AG09319 (cell line): ENCODE measurements at places on chromosomes 4 and X.

DNA sequence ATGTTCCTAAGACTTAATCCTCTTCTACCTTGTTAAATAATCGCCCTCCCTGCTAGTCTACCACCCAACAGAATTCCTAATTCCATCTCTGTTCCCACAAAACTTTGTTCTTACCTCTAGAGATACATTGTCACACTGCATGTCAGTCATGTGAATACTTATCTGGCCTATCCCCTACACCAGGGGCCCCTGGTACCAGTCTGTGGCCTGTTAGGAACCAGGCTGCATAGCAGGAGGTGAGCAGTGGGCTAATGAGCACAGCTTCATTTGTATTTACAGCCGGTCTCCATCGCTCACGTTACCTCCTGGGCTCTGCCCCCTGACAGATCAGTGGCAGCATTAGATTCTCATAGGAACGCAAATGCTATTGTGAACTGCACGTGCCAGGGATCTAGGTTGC is 73.9 kb downstream of the APBB2 start:
- no peak for DNase-seq

- DNase-seq: no peak
These were observed 161.6 kb upstream of the TLL1 start for GRCh38 chr4:165711436-165711835.

GRCh38 chr4:159177265-159178150 is 74.6 kb downstream of the RAPGEF2 start:
- DNase-seq: no peak

- no peak for DNase-seq
These were observed 35.2 kb upstream of the PHEX start for GRCh38 chrX:21996872-21997455.

DNA sequence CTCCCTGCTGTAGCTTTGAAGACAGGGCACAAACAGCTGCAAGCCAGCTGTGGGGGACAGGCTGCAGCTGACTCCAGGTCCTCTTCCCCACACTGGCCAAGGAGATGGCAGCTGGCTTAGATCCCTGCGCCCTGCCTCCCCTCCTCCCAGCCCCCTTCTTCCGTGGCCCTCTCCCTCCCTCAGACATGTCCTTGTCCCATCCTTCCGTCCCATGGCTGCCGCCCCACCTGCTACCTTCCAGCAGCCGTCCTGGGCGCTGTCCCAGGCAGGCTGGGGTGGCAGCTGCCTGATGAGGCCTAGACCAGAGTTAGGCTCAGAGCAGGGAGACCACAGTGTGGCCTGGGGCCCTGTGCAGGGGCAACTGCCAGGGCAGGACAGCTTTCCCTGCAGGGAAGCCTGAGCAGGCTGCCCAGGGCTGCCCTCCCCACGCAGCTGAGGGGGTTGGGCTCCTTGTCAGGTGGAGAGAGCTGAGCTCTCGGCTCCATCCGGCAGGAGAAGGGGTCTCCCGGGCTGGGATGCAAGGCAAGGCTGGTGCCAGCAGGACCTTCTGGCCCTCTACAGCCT is 3.3 kb upstream of the BGN start:
- no peak for DNase-seq

DNA sequence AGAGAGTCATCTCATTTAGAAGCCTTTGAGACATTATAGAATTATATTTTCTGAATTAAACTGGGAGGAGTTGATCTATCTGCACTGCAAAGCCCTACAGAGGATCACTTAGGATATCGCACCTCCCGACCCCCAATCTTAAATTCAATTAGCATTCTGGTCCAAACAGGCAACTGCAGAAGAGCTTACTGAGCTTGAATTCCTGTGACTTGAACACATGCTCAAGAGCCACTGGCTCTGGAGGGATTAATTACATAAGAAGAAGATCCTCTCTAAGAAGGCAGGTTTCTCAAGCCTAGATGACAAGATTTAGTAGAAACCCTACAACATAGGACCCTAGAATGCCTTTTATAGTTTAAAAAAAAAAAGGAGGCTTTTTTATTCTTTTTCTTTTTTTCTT is 548.9 kb downstream of the ARAP2 start:
- no peak for DNase-seq

- no peak for DNase-seq
These were observed 3.1 kb downstream of the JADE1 start for GRCh38 chr4:128812442-128813235.

DNA sequence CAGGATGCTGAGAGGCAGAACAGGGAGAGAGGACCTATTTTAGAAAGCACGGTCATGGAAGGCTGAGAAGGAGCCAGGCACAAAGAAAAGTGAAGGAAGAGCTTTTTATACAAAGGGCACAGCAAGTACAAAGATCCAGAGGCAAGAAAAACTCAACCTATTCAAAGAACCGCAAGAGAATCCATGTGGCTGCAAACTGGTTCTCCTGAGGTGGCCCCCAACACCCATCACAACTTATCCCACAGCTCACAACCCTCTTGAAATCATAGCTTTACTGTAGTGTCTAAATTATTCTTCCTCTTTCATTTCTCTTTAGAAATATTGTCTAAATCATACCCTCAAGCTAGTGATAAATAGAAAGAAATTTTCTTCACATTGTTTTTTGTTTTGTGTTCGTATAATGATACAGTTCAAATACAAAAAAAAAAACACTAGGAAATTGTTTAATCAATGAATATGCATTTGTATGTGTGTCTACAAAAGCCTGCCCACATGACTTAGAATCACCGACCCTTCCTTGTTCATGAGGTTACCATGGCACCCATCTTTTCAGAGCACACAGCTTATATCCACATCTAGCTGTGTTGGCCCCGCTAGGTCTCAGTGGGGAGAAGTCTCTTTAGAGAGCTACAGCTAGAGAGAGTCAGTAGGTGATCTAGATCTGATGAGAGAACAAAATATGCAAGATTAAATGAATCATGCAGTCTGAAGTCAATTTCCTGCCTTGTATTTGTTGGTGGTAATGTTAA is 126.9 kb upstream of the DCLK2 start:
- no peak for DNase-seq

DNA sequence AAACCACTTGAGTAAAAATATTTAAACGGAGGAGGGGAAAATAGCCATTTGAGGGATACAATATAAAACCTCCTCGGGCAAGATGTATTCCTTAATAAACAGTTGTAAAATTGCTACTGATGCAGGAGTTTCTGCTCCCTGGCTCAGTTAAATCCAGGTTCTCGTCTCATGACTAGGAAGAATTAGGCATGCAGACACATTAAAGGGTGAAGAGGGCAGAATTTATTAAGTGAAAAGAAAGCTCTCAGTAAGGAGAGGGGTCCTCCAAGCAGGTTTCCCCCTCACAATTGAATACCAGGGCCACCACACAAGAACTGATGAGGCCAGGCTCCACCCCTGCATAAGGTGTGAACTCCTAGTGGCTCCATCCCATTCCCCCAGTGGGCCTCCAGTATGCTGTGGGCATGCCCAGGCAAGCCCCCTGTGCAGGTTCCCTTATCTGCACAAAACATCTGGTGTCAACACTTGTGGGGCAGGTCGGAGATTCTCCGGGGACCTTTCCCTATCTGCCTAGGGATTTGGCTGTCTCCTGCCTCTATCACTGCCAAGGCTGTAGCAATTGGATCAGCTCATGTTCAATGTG is 80.4 kb downstream of the HS6ST2 start:
- DNase-seq: no peak

DNA sequence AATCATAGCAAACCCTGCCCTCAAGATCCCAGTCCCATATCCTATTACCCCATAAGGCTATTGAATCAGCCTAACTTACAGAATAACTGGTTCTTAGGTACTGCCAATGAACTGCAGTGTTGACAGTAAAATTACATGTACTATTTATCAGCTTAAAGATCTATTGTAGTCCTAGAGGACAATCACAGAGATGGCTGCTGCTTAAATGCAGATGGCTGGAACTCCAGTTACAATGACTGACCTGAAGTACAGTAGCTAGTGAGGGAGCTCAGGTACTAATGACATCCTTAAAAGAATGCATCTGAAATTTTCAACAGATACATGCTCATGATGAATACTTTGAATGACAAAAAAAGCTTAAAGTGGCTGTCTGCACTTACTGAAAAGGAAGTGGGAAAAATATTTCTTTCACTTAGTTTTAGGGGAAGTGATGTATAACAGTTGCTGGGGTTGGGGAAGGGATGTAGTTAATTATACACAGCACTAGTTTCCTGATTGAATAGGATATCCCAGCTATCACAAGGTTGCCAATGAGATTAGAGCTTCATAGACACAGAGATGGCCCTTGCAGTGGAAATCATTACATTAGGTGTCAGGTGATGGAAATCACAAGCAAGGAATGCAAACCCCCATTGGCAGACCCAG is 42.0 kb downstream of the USP26 start:
- DNase-seq: no peak

- DNase-seq: peak; percentile 39
These were observed 33.7 kb downstream of the AMMECR1 start for GRCh38 chrX:110284159-110284558.

DNA sequence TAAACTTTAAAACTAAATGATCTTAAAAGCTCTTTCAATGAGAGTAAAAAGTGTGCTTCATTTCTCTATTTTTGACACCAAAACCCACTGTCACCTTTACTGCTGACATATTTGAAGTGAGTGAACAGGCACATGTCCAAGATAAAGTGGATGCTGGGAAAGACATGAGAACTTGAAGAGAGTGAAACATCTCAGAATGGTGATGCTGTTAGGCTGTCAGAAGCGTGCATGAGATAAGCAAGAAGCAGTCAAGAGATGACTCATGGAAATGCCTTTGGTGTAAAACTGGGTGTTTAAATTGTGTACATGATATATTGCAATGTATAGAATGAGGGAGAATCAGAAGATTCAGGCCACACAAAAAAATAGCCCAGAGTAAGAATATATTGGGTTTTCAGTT is 21.8 kb upstream of the GBA3 start:
- DNase-seq: no peak

DNA sequence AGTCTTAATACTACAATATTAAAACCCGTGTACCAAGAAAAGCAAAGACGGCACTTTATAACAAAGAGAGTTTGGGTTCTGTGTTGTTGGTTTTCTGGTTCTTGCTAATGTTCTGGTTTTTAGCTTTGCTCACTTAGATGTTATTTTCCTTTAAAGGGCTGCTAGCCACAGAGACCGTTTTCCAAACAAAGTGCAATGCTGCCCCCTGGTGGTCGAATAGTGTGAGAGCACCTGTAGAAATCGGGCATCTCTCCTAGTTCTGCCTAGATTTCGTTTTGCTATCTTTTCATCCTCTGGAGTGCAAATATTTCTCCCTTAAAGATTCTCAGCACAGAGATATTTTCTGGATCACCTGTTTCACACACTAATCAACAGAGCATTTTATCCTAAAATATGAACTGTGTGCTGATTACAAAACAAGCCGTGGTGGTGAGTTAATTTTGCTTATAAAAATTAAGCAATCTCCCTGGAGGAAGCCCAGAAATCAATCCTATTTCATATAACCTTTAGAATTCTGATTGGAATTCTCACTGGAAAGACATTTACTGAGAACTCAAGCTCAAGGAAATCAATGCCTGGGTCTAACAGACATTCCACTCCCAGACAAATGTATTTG is 334.5 kb upstream of the NOCT start:
- peak; percentile 56 for DNase-seq

DNA sequence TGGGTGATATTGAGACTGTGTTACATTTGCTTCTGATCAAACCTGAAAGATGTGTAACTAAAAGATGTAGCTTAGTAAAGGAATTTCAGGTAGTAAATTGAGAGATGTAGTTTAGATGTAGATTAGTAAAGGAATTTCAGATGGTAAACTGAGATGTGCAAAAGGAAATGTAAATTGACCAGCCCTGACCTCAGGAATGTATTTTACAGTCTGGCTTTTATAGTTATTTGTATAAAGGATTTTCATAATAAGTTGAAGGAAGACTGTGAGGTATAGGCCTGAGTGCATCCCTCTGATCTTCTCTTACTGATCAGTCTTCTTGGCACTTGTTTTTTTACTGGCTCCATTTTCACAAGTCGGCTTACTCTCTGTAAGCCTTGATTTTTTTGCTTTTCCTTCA is 3.2 kb downstream of the KLHL2 start:
- DNase-seq: no peak

DNA sequence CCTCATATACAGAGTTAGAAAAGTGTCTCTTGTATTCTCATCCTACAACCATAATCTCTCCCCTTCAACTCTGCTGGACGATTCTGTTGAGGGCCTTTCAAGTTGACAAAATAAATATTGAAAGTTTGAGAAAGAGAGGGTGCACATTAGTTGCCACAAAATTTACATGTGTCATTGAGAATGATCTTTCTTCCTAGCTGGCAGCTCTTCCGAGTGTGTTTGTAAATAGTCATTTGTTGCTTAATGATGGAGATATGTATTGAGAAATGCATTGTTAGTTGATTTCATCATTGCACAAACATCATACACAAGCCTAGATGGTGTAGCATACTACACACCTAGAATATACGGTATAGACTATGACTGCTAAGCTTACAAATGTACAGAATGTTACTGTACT is 632.8 kb upstream of the AMOT start:
- no peak for DNase-seq

GRCh38 chrX:129158505-129158904 is 364.8 kb downstream of the SMARCA1 start:
- no peak for DNase-seq

GRCh38 chr4:144646523-144647094 is 653 bp downstream of the HHIP start:
- no peak for DNase-seq

- no peak for DNase-seq
These were observed 191.8 kb downstream of the CCNG2 start for GRCh38 chr4:77348815-77349214.

DNA sequence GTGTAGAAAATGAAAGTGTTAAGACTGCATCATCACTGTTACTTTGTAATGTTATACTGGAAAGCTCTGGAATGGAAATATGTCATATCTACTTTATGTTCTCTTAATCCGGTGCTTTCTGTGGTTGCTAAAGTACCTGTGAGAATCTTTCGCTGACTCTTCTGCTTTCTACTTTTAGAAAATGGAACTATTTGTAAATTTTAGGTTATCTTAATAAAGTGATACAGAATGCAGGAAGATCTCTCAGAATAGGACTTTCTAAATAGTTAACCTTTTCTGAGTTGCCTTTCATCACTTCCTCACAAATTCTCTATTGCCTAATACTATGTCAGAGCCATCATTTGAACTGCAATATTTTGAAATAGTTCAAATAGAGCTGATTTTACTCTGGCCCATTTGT is 69.3 kb downstream of the BMP2K start:
- DNase-seq: no peak

- no peak for DNase-seq
These were observed 56.7 kb downstream of the STOX2 start for GRCh38 chr4:183961795-183962194.

GRCh38 chr4:165784672-165785071 is 88.4 kb upstream of the TLL1 start:
- DNase-seq: no peak

DNA sequence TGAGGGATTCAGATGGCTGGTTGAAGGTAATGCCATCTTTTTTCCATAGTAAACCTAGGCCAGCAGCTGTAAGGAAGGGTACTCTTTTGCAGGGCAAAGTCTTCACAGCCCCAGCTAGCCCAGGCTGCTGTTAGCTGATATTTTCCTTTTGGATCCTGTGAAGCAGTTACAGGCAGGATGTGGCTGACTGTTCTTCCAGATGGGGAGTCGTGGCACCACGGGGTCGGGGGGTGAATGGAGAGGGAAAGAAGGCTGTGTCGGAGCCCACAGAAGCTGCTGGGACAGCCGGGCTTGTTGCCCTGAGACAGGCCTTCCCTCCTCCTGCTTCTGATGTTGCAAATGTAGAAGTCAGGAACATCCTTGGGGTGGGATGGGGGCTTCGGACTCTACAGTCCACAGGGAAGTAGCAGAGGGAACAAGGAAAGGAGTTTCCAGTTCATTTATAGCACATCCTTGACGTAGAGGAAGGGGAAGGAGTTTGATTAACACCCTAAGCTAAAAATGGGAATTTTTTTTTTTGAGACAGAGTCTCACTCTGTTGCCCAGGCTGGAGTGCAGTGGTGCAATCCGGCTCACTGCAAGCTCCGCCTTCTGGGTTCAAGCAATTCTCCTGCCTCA is 64.6 kb upstream of the TMEM150C start:
- DNase-seq: no peak
